Left ventricle myocardium inferior (tissue), 1 donor: ENCODE measurements at places on chromosomes 1 and 21.
A peak's percentile ranks its signal among the peaks of the same experiment; 100 is the strongest.

DNA sequence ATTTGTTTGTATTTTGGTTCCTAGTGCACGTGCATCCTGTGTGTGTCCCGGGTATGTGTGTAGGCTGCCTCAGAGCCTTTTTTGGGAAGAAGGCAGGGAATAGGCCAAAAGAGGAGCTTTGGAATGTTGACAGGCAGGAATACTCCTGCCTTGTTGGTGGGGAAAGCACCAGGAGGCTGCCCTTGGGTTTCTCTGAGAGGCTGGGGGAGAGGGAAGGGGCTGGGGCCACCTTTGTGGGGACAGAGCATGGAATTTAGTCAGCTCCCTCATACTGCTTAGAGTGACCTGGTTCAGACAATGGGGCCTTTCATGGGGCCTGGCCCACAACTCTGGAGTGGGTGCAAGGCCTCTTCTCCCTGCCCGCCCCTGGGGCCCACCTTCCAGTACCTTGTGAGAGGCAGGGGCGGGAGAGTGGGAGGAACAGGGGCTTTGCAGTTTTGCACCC is 31.3 kb downstream of the ACOT11 start:
- no peak for DNase-seq

GRCh38 chr1:177824508-177824982 is 145.3 kb downstream of the SEC16B start:
- no peak for DNase-seq

DNA sequence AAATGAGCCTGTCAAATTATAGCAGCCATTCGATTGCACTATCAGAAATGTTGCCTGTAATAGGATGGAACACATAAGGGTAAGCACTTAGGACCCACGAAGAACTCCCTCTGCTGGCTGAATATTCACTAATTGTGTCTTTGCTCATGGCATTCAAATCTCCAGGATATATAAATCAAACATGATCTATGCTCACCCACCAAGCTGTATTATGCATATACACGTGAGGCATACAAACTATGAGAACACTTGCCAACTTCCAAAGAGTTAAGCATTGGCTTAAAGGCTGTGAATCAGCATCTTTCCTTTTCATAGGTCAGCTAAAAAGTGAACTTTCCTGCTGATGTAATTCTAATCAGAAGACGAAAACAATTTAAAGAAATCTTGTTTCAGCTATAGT is 34.5 kb downstream of the TMPRSS15 start:
- DNase-seq, result no peak

DNA sequence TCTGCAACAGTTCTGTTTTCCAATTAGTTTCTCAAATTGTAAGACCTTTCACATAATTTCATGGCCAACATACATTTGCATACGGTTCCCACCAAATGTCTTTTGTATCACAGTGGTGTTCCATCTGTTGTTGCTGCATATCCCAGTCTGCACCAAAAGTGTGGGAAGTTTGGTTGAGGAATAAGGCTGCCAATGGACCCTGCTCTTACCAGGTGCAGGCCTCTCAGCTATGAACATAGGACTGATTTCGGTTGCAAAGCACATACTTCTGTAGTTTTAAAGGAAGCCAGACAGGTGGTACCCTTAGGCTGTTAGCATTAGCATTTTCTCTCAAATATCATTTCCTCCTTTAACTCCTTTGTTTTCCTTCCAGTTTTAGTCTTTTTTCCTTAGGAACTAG is 33.8 kb downstream of the ADGRL4 start:
- DNase-seq, result no peak

DNA sequence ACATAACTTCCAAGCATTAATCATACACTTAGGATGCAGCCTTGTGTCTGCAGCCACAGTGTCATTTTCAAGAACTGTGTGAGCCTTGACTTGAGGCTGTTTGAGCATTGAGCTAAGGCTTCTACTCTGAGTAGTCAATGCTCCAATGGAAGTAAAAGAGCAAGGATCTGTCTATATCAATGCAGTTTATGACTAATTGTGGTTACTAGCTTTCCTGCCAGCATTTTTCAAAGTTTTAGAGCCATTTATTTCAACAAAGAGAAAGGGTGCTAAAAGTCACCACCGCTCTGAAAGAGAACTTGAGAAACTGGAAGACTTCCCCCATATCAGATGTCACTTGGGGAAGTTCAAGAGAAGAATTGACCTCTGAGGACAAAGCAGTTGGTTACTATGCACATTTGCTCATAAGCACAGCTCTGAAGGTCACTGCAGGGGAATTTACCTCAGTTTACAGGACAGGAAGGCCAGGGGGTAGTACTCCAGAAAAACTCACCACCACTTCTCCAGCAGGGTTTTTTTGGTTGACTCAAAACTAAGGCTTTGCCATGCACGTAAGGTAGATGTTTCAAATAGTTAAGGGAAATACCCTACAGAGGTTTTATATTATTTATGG is 24.5 kb upstream of the RGS1 start:
- DNase-seq, result no peak

- DNase-seq, result no peak
These were observed 37.8 kb downstream of the FMO3 start for GRCh38 chr1:171128463-171128862.

DNA sequence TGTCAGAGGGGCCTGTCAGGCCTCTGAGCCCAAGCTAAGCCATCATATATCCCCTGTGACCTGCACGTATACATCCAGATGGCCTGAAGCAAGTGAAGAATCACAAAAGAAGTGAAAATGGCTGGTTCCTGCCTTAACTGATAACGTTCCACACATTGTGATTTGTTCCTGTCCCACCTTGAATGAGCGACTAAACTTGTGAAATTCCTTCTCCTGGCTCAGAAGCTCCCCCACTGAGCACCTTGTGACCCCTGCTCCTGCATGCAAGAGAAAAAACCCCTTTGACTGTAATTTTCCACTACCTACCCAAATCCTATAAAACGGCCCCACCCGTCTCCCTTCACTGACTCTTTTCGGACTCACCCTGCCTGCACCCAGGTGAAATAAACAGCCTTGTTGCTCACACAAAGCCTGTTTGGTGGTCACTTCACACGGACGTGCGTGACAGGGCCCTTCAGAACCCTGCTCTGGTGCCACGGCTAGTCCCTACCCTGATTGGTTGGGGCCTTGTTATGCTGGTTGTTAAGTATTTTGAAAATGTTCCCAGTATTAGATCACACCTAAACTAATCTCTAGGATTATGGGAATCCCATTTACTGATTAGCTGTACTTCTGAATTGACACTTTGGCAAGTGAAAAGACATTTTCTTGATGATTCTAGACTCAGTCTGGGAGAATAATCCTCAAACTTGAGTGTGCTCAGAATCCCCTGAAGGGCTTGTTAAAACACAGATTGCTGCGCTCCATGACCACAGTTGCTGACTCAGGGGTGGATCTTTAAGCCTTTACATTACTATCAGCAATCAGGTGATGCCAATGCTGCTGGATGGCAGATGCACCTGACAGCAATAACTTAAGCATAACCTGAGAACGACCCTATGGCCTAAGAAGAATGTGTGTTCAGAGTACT is 28.8 kb upstream of the SPATA6 start:
- DNase-seq, result no peak

GRCh38 chr1:116168277-116169032 is 57.3 kb downstream of the MAB21L3 start:
- DNase-seq, result peak; percentile 83

- DNase-seq, result no peak
These were observed 36.1 kb downstream of the ST6GALNAC3 start for GRCh38 chr1:76110666-76111065.

DNA sequence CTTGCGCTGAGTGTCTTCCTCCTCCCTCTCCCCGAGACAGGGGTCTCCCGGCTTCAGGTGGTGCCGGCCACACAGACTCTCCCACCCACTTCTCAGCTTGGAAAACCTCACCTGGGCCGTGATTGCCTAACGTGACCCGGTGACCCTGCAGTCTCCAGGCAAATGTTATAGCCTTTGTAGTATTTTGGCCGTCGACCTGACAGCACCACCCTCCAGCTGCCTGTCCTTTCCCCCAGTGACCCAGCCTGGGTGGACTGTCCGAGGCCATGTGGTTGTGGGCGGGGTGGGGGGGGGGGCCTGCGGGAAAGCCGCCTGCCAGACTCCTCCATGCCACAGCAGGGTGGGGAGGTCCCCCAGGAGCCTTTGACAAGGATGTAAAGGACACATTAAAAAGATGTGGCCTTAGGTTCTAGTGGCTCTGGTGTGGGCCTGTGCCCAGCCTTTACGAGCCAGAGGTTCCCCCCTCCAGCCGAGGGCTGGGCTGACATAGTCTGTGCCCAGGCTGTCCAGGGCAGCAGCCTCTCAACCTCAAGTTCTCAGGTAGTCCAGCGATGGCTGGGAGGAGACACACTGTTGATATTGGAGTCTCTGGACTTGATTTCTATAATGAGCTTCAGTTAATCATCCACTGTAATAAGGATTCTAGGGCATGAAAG is 8.1 kb downstream of the TOR3A start:
- no peak for DNase-seq

- DNase-seq, result no peak
These were observed 11.5 kb downstream of the RORC start for GRCh38 chr1:151819976-151820623.

DNA sequence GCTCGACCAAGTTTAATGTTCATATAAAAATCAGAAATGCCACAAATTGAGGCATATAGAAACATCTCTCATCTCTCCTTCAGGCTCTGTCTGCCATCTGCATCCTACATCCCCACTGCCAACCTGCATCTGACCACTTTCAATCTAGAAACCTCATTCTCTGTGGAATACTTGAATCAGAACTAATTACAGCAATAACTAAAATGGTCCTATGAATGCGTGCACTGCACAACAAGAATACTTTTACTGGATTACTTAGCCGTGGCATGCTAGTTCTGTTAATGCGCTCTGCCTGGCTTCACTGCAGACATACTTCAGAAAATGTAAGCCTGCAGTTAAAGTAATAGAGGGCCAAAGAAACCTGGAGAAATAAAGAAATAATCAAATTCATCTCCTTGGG is 89.8 kb upstream of the NR5A2 start:
- no peak for DNase-seq

GRCh38 chr1:2204415-2205190 is 10.0 kb upstream of the FAAP20 start:
- peak; percentile 86 for DNase-seq

- DNase-seq, result no peak
These were observed 26.2 kb downstream of the HEYL start for GRCh38 chr1:39613250-39613649.

- DNase-seq, result no peak
These were observed 162.3 kb downstream of the VAV3 start for GRCh38 chr1:107802654-107803053.

- no peak for DNase-seq
These were observed 6.6 kb downstream of the SKI start for GRCh38 chr1:2234762-2235113.

GRCh38 chr21:35538386-35538785 is 489.3 kb upstream of the RUNX1 start:
- DNase-seq, result no peak

DNA sequence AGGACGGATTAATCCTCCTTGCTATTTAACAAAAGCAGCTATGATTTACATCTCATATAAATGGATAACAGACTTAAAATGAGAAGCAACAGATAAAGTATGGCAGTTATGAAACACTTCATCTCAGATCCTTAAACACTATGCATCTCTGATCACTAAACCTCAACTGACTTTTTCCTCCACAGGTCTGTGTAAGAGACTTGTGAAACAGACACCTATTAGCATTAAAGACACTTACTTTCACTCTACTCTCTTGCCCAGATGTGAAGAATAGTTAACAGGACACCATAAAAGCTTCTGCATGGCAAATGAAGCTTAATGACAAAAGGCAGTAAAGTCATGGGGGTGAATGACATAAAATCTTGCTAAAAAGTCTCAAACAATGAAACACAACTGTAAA is 6.2 kb downstream of the LIN9 start:
- DNase-seq, result no peak

GRCh38 chr1:228029281-228029680 is 22.5 kb downstream of the WNT3A start:
- no peak for DNase-seq

- no peak for DNase-seq
These were observed 47.0 kb downstream of the EXO1 start for GRCh38 chr1:241895013-241895412.

GRCh38 chr1:232555494-232556210 is 74.3 kb downstream of the SIPA1L2 start:
- no peak for DNase-seq

GRCh38 chr1:245693116-245693793 is 538.5 kb downstream of the KIF26B start:
- no peak for DNase-seq

DNA sequence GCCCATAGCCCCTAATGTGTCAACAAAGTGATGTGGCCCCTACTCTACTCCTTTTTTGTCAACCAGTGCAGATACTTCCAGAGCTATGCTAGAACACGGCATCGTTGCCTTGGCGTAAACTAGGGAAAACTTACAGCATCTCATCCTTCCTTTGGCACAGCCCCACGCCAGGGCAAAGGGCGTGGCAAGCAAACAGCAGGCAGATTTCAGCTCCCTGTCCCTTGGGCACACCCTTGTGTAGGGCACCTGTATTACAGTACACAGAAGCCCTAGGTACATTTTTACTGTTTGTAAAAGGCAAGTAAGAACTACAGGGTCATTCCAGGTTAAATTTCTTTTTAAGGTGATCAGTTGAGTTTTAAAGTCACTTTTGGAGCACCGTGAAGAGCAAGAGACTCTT is 29.3 kb downstream of the PRDX6 start:
- no peak for DNase-seq

- DNase-seq, result no peak
These were observed 361.1 kb downstream of the TGFB2 start for GRCh38 chr1:218705911-218706893.

DNA sequence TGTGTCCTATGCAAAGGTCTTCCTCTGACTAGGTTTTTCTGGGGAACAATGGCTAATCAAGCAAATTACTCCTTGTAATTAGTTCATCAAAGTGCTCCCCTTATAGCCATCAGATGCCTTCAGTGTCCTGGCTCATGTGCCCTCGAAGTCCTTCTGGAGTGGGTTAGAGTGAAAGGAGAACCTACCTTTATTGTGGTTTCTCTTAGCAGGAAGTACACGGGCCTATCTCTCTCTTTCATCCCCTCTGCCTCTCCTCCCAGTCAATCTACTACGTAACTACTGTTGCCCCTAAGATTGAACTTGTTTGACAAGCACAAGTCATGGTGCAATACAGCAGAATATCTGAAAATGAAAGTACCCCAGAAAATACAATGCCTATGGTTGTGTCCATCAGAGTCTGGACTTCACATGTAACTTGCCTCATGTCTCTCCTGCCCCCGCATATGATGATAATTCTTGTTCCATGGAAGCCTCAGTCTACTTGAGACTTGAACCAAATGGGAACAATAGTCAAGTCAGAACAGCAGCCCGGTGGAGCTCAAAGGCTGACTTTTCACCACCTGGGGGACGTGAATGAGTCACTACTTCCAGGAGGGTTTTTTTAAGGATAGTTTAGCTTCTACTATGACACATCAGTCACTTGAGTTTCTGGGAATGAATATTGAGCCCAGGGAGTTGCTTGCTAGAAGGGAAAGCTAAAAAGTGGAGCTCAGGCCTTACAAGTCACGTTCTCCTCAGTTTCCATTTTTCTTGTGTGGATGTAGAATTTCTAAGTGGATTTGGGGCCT is 243.6 kb downstream of the TNR start:
- DNase-seq, result no peak

GRCh38 chr1:3746389-3746829 is 5.8 kb upstream of the CCDC27 start:
- DNase-seq, result no peak

- DNase-seq, result no peak
These were observed 73.3 kb upstream of the DPH5 start for GRCh38 chr1:101098907-101099306.

GRCh38 chr1:185807275-185807674 is 73.1 kb downstream of the HMCN1 start:
- DNase-seq, result no peak

- no peak for DNase-seq
These were observed 570 bp upstream of the PEX10 start for GRCh38 chr1:2412773-2413494.
